ENCODE measurements at places on chromosomes 6 and 20.

- no peak for DNase-seq
Observed at GRCh38 chr20:2757969-2758368, 42.5 kb downstream of the CPXM1 start.

DNA sequence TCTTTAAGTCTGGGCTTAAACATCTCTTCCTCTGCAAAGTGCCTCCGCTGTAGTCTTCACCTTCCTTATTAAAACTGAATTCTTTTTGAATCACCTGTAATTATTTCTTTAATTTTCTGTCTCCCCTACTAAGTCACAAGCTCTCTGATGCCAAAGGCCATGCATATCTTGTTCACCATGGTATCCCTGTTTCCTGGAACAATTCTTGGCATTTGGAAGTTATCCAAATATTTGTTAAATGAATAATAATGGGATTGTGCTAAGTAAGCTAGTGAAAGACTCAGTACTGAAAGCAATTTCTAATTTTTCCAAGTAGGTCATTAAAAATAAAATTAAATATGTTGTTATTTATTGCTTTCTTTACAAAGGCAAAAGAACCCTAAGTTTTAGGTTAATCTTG lies 12.2 kb downstream of the SNAP91 start:
- DNase-seq, result no peak

GRCh38 chr6:43260791-43261190 lies 17.5 kb downstream of the TTBK1 start:
- DNase-seq, result no peak

DNA sequence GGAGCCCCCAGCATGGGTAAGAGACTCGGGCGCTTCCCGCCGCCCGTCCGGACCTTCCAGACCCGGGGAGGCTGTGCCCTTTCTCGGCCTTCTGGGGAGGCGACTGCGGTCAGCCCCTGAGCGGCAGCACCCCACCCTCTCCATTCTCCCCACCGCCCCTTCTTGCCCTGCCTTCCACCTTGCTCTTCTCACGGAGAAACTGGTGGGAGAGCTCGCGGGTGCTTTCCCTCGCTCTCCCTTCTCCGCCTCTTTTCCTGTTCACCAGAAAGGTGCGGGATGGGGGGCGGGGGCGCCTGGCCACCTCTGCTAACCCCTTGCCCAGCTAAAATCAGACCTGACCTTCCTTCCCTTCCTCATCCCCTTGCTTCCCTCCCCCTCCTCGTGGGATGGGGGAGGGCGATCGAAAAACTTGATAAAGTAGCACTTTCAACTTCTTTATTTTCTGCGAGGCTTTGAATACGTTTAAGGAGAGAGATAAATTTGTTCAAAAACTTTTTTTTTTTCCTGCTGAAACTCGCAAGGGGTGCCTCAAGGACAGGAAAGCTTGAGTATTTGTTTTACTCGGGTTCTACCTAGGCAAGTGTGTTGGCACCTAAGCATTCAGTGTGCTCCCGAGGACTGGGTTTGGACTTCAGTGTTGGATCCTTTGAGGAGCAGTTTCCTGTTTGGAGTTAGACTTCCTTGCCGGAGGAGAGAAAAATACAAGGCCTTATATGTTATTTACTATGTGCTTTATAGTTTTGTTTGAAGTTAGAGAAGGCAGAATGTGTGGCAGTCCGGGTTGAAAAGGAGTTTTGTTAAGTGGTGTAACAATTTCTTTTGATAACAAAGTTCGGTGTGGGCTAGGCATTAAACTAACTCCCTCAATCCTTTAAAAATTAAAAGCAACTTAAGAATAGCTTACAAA lies 897 bp downstream of the CD2AP start:
- no peak for DNase-seq

DNA sequence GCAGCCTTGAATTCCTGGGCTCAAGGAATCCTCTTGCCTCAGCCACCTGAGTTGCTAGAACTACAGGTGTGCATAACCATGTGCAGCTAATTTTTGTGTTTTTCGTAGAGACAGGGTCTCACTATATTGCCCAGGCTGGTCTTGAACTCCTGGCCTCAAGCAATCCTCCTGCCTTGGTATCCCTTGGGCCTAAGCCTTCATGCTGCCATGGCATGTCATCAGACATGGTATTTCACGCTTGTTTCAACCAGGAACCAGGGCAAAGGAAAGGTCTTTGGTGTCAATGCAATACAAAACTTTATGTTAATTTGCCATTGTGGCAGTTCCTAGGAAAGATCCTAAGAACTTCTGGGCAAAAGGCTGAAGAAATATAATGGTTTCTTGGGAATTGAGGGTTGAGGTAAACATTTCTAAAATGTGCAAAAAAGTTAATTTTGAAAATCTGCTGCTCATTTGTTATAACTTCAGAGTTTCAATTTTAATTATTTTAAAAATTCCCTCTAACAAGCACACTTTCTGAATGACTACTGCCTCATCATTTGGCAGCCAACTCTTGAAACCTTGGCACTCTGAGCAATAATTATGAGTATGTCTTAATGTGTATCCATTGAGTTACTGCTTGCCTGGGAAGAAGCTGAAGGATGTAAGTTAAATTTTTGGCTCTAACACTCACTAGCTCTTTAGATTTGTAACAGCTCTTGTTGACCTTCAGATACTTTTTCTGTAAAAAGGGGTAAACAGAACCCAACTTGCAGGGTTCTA lies 154.1 kb downstream of the GJA10 start:
- DNase-seq, result no peak
